ENCODE measurements at places on chromosomes 12 and 14. TPM values are rescaled to one million over a fixed set of nuclear protein-coding genes. Genes with fewer than 3 reads are reported as not detected.

GRCh38 chr12:104064842-104065427 lies 604 bp downstream of the HCFC2 start:
- DNase-seq, result no peak

DNA sequence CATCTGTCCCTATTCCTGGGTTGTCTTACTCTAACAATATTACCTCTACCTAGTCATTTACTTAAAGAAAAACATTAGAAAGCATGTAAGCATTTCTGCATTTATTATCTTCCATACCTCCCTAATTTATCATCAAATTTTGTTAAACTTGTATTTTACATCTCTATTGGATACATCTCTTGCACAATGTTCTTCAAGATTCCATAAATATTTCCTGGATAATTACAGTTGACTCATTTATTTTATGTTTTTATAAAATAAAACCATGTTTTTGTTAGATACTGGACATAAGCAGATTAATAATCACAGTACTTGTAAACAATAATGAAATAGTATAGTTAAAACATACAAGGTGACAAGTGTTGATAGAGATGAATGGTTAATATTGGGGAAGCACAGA lies 209.0 kb downstream of the TMTC3 start:
- no peak for DNase-seq

DNA sequence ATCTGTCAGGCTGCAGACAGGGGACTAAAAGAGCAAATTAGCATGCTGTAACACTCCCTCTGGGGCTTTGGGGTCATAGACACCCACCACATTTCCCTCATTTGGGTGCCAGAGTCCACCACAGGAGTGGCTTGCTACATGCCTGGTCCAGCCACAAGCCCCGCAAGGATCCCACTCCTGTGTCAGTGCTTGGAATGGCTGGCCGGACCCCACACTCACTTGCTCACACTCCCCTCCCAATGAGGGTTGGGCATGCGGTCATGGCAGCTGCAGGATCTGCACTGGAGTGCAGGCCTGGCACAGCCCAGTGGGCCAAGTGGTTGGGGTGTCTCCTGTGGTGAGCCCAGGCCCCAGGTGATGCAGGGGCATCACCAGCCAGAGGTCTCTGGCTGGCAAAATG lies 59.9 kb downstream of the TSPAN19 start:
- no peak for DNase-seq

- no peak for DNase-seq
These were observed 95.7 kb upstream of the SOX5 start for GRCh38 chr12:24044941-24045703.

- no peak for DNase-seq
These were observed 11.0 kb downstream of the ARHGDIB start for GRCh38 chr12:14950421-14950820.

GRCh38 chr14:68639758-68640574 lies 152.9 kb downstream of the ZFP36L1 start:
- no peak for DNase-seq

- no peak for DNase-seq
These were observed 97.8 kb downstream of the ETNK1 start for GRCh38 chr12:22722779-22723178.

GRCh38 chr14:63486738-63487137 lies 56.4 kb downstream of the PPP2R5E start:
- DNase-seq, result no peak

FOXN4 gene
- total RNA-seq, result 0.16 TPM

GLT8D2 gene
- total RNA-seq, result 13.9 TPM

C14orf180 gene
- not detected for total RNA-seq

NTN4 gene
- total RNA-seq, result 44.3 TPM

ANG gene
- 0.16 TPM for total RNA-seq

KRT86 gene
- total RNA-seq, result 0.16 TPM

TAPBPL gene
- 0.78 TPM for total RNA-seq

All from occipital lobe (tissue), 3 donors.